ENCODE measurements at places on chromosomes 2 and 18.

- DNase-seq: no peak
Measured at GRCh38 chr18:76351961-76352581, 143.0 kb downstream of the ZNF516 start.

DNA sequence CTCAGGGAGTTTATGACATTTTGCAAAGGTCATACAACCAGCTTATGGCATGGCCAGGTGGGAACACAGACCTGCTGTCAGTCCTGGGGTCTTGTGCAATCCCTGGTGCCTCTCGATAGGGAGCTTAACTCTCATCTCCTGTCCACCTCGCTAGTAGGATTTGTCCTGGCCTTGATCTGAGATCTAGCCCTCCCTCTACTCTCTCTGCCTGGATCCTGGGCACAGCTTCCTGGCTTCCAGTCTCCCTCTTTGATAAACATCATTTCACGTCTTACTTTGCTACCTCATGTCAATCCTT lies 13.8 kb downstream of the GALR1 start:
- DNase-seq: no peak

DNA sequence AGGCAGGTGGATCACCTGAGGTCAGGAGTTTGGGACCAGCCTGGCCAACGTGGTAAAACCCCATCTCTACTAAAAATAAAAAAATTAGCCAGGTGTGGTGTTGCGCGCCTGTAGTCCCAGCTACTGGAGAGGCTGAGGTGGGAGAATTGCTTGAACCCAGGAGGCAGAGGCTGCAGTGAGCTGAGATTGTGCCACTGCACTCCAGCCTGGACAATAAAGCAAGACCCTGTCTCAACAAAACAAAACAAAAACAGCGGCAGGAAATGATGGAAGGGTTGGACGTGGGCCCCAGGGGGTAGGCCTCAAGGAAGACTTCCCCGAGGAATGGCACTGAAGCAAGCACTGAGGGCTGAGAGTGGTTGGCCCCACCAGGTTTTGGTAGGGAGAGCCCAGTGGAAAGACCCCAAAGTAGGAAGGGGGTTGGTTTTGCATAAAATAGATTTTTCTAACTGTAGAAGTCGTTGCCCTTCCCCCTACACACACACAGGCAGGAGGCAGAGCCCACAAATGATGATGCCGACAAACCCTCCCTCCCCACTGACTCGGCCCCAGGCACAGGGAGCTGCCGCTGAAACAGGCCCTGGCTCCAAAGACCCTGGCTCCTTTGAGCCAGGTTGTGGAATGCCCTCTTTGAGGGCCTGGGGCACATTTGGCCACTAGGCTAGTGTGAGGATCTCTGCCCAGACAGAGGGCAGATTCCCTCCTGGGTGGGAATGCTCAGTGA lies 104.8 kb downstream of the CABLES1 start:
- DNase-seq: no peak

- DNase-seq: no peak
Measured at GRCh38 chr2:228657807-228658402, 476.4 kb upstream of the SPHKAP start.

- DNase-seq: no peak
Measured at GRCh38 chr2:64792995-64793639, 139.4 kb upstream of the SERTAD2 start.

GRCh38 chr2:56889738-56890137 lies 705.9 kb downstream of the CCDC85A start:
- DNase-seq: no peak

GRCh38 chr18:59140302-59140885 lies 710 bp downstream of the SEC11C start:
- peak; percentile 20 for DNase-seq

DNA sequence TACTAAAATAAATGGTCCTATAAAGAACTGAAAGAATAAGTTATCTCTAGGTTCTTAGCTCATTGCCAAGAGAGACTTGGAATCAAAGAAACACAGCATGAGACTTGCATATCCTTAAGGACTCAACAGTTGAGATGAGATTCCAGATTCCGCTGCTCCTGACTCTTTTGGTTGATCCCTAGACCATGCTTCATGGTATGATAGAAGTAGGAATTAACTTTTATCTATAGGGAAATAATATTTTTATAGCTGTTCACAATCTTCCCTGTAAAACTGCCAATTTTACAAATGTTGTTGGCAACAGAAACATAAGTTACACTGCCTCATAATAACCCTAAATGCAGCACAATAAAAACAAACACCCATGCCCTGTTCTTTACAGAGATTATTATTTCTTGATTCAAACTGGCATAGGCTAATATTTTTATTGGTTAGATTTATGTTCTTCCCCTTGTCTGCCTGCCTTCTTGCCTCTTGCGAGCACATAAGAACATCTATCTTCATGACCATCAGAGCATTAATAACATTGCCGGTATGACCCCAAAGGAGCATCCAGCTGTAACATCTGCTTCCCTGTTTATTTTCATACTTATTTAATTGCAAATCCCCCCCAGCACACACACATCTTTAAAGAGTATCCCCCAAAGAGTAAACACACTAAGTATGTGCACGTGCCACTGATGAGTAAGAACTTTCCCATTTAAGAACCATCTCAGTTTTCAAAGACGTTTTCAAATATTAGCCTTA lies 735.7 kb upstream of the SLC8A1 start:
- no peak for DNase-seq

GRCh38 chr2:39513641-39514094 lies 76.6 kb upstream of the MAP4K3 start:
- peak; percentile 22 for DNase-seq

GRCh38 chr18:26908906-26909305 lies 43.4 kb upstream of the AQP4 start:
- no peak for DNase-seq

Data from CD4-positive, alpha-beta T cell treated with Interleukin-15 for 1 hour (primary cell).